Smooth muscle cell of bladder (primary cell): ENCODE measurements at places on chromosomes 1 and 21. TPM values are rescaled to one million over a fixed set of nuclear protein-coding genes. Genes with fewer than 3 reads are reported as not detected.

The HES2 gene
- 0.09 and 0.14 TPM in 2 replicates for total RNA-seq

The SPRR2D gene
- not detected in 2 replicates for total RNA-seq

The NMNAT1 gene
- 13.4 and 17.5 TPM in 2 replicates for total RNA-seq

The TRNAU1AP gene
- 22.8 and 23.3 TPM in 2 replicates for total RNA-seq

The MAP7D1 gene
- 42.5 and 58.4 TPM in 2 replicates for total RNA-seq

The S100A9 gene
- 0.28 and 0.83 TPM in 2 replicates for total RNA-seq

The NCF2 gene
- under 0.01 and 0.18 TPM in 2 replicates for total RNA-seq

The MTARC2 gene
- 4.6 and 6.7 TPM in 2 replicates for total RNA-seq

The S100A12 gene
- not detected in 2 replicates for total RNA-seq

The HES5 gene
- total RNA-seq, result not detected in 2 replicates

The CR2 gene
- not detected in 2 replicates for total RNA-seq

The RIPK4 gene
- total RNA-seq, result under 0.01 TPM in 1 of 2 replicates, not detected in the other

The RNU1-1 gene
- total RNA-seq, result 3,030 and 4,050 TPM in 2 replicates

The LDLRAD1 gene
- total RNA-seq, result not detected in 2 replicates

The PSEN2 gene
- total RNA-seq, result 19.2 and 20.1 TPM in 2 replicates

The A3GALT2 gene
- not detected in 2 replicates for total RNA-seq

The HSD11B1 gene
- total RNA-seq, result 137 and 168 TPM in 2 replicates

The TMEM79 gene
- 1.3 and 2.2 TPM in 2 replicates for total RNA-seq

The TNNT2 gene
- under 0.01 and 0.09 TPM in 2 replicates for total RNA-seq

The KRTAP26-1 gene
- not detected in 2 replicates for total RNA-seq

The TMEM52 gene
- total RNA-seq, result not detected in 2 replicates

The NBPF8 gene
- total RNA-seq, result 7.5 and 13.5 TPM in 2 replicates

The ETV3L gene
- total RNA-seq, result not detected in 2 replicates

The SPRR3 gene
- not detected in 2 replicates for total RNA-seq

The PCP4L1 gene
- total RNA-seq, result not detected in 2 replicates

The UBQLN4 gene
- total RNA-seq, result 8.8 and 9.4 TPM in 2 replicates

The PRR9 gene
- total RNA-seq, result not detected in 2 replicates

The PTGFRN gene
- total RNA-seq, result 47.2 and 58.6 TPM in 2 replicates

The FASLG gene
- total RNA-seq, result not detected in 2 replicates

The MPL gene
- not detected in 2 replicates for total RNA-seq

The AXDND1 gene
- total RNA-seq, result 0.14 and 0.28 TPM in 2 replicates

The SASS6 gene
- 1.1 and 1.4 TPM in 2 replicates for total RNA-seq

The SCCPDH gene
- total RNA-seq, result 43.0 and 47.5 TPM in 2 replicates

The FOXD3 gene
- total RNA-seq, result not detected in 2 replicates

The S100A7 gene
- total RNA-seq, result not detected in 2 replicates

The LEMD1 gene
- total RNA-seq, result not detected in 2 replicates

The AGBL4 gene
- not detected in 2 replicates for total RNA-seq

The SEMA6C gene
- total RNA-seq, result 0.43 and 1.0 TPM in 2 replicates

The CD1C gene
- total RNA-seq, result not detected in 2 replicates

The CYP4A11 gene
- not detected in 2 replicates for total RNA-seq

The C8B gene
- total RNA-seq, result not detected in 2 replicates

The BTBD19 gene
- 4.3 and 8.3 TPM in 2 replicates for total RNA-seq

The PATJ gene
- total RNA-seq, result 6.8 and 8.7 TPM in 2 replicates

The CD1B gene
- not detected in 2 replicates for total RNA-seq

The RBBP5 gene
- total RNA-seq, result 14.8 and 20.4 TPM in 2 replicates

The TMEM54 gene
- total RNA-seq, result 29.4 and 42.3 TPM in 2 replicates

The FHL3 gene
- 13.1 and 18.1 TPM in 2 replicates for total RNA-seq

The OPTC gene
- total RNA-seq, result not detected in 2 replicates

The LCE1F gene
- total RNA-seq, result not detected in 2 replicates

The PCP4 gene
- not detected in 2 replicates for total RNA-seq

The ALPL gene
- 1.1 and 1.5 TPM in 2 replicates for total RNA-seq

The TSPEAR gene
- not detected in 2 replicates for total RNA-seq

The GBP6 gene
- under 0.01 TPM in 1 of 2 replicates, not detected in the other for total RNA-seq

The RAB25 gene
- not detected in 2 replicates for total RNA-seq

The CA6 gene
- total RNA-seq, result not detected in 2 replicates
